Transverse colon (tissue), 4 donors: ENCODE measurements at places on chromosomes 2 and 18. TPM values are rescaled to one million over a fixed set of nuclear protein-coding genes. Genes with fewer than 3 reads are reported as not detected.

GRCh38 chr2:45636008-45636407 lies 15.5 kb upstream of the PRKCE start:
- H3K4me1 ChIP-seq, result no peaks in the 10 kb centered on the region
- no peak for DNase-seq
- no peak overlapping the region for H3K27ac ChIP-seq
- H3K36me3 ChIP-seq, result no peaks in the 10 kb centered on the region

- DNase-seq, result no peak
- no peak overlapping the region for H3K27ac ChIP-seq
- H3K27me3 ChIP-seq, result no peaks in the 10 kb centered on the region
- H3K4me3 ChIP-seq, result no peak overlapping the region
- no peaks in the 10 kb centered on the region for H3K4me1 ChIP-seq
These were observed 271.7 kb upstream of the DOK6 start for GRCh38 chr18:69128978-69129377.

DNA sequence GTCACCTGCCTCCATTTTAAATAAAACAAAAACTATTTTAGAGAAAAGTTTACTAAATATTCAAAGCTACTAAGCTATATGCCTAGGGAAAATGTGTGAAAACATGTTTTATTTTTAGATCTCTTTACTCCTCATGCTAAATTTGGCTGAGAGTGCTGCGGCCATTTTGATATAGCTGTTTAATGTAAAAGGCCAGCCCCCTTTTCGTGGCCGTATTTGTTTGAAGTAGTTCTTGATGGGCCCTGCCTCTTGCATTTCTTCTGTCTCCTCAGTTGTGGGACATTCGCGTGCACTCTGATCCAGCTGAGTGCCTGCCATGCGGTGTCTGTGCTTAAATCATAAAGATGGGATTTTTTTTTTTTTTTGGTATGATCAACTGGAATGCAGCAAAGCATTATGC lies 64.0 kb downstream of the ZNF407 start:
- H3K36me3 ChIP-seq, result no peaks in the 10 kb centered on the region
- no peaks in the 10 kb centered on the region for H3K4me1 ChIP-seq
- H3K27me3 ChIP-seq, result no peaks in the 10 kb centered on the region
- no peak overlapping the region for H3K27ac ChIP-seq

DNA sequence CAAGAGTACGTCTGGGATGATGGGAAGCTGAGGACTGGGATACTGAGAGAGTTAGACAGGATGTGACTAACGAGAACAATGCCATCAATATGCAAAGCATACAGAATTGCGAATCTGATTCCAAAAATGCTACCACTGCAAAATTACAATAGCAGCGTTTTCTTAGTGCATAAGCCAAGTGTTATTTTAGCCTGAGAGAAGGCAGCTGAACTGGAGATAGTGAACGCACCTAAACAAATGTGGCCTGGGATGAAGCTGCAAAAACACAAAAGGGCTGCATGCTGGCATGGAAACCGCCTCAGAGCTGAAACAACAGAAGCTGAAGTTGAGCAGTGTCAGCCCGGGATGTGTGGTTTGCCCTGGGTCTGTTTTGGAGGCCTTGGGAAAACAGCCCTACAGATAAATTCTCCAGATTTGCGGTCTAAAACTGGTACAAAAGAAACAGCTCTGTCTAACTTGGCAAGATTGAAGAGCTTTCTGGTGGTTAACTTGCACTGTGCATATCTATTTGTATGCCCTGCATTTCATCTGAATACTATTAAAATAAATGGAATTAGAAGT lies 45.5 kb downstream of the LYPD6 start:
- H3K4me1 ChIP-seq, result no peaks in the 10 kb centered on the region
- H3K27ac ChIP-seq, result no peak overlapping the region
- no peaks in the 10 kb centered on the region for H3K36me3 ChIP-seq
- H3K27me3 ChIP-seq, result no peaks in the 10 kb centered on the region
- no peak for DNase-seq

DNA sequence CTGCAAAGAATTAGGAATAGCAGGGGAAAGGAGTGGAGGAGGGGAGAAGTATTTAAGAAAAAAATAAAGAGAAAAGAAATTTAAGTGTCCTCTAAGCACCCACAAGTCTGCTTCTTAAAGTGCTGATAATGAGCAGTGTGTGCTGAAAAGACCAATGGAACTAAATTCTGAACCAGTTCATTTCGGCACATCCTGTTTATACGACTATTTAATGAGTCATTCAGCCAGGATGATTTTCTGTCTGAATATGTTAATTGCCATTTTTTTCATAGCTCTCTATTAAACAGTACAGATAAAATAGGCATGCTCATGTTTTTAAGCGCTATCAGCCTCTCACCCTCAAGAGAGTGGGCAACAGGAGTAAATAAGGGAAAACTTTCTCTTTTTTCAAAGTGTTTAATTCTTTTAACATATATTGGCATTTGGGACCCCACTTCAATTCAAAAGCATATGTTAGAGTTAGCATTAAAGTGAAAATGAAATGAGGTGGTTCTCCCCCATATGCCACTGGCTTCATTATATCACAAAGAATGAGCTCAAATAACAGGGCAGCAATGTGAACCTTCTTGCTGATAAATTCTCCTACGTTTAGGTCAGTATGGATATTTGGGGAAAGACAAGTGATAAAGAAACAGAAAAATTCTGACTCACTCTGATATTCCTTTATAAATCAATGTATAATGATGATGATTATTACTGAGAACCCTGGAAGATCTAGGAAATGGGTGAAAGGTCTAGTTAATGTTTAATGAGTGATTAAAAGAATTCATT lies 87.5 kb downstream of the TCF4 start:
- H3K4me1 ChIP-seq, result no peaks in the 10 kb centered on the region
- no peaks in the 10 kb centered on the region for H3K36me3 ChIP-seq
- no peak for DNase-seq
- H3K4me3 ChIP-seq, result no peak overlapping the region
- H3K27ac ChIP-seq, result peak overlapping the region; percentile 56
- H3K27me3 ChIP-seq, result no peaks in the 10 kb centered on the region

GRCh38 chr18:51721996-51722395 lies 524.5 kb upstream of the MEX3C start:
- no peak overlapping the region for H3K4me3 ChIP-seq
- H3K27me3 ChIP-seq, result no peaks in the 10 kb centered on the region

DNA sequence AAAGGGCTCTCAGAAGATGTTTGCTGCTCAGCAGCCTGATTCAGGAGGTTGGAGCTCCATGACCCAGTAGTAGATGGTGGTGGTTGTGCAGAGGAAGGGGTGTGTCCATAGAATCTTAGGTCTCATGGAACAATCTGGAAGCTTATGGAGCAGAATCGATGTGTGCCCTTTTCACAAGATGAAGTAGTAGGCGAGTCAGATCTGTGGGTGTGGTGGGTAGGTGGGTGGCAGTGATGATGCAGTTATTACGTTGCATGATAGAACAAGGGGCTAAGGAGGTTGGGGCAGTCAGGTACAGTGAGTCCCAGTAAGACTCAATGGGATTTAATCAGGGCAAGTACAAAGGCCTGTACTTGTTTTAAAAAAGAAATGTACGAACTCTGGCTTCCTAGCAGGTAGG lies 9.1 kb downstream of the TET3 start:
- H3K36me3 ChIP-seq, result no peaks in the 10 kb centered on the region
- H3K4me3 ChIP-seq, result no peak overlapping the region
- H3K4me1 ChIP-seq, result no peaks in the 10 kb centered on the region
- no peak for DNase-seq
- no peak overlapping the region for H3K27ac ChIP-seq

- H3K4me1 ChIP-seq, result no peaks in the 10 kb centered on the region
- H3K4me3 ChIP-seq, result no peak overlapping the region
- H3K27ac ChIP-seq, result no peak overlapping the region
- no peaks in the 10 kb centered on the region for H3K36me3 ChIP-seq
- peaks cover 13% of the 10 kb centered on the region for H3K27me3 ChIP-seq
These were observed 83.9 kb downstream of the ARHGEF4 start for GRCh38 chr2:130920415-130921163.

DNA sequence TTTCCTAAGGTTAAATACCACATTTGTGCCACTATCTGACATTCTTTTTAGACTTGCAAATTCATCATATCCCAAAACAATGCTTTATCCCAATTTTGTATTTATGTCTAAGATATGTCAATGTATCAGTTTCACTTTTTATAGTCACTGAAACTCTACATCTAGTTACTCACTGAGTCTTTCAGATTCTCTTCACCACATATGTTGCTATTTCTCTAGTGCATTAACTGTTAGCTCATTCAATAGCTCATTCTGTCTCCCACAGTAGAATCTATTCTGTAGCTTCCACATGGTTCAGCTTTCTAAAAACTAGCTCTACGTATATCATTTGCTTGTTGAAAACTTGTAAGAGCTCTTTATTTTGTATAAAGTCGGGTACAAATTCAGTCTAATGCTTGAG lies 1420.6 kb upstream of the NXPH2 start:
- H3K36me3 ChIP-seq, result no peaks in the 10 kb centered on the region
- DNase-seq, result no peak
- H3K27me3 ChIP-seq, result no peaks in the 10 kb centered on the region
- no peak overlapping the region for H3K27ac ChIP-seq
- no peaks in the 10 kb centered on the region for H3K4me1 ChIP-seq

DNA sequence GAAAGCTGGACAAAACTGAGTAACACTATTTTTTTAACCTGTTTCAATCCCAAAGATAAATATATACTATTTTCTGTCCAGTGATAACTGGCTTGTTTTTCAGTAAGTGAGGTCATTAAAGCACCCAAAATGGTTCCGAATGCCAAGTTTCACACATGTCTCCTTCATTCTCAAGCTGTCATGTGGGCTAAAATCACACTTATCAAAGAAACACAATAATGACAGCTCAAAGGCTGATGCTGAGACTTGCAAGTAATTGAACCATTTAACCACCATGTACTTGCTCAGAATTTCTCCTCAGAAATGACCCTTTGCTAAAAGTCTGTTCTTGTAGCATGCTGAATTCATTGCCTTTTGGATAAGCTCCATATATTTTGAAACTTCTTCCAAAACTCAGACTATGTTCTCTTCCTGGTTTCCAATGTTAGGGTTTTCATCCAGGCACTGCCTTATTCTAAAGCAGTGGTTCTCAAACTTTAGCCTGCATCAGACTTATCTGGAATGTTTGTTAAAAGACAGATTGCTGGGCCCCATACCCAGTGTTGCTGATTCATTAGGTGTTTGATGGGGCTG lies 149.8 kb downstream of the VWC2L start:
- no peaks in the 10 kb centered on the region for H3K4me1 ChIP-seq
- no peak overlapping the region for H3K27ac ChIP-seq
- H3K4me3 ChIP-seq, result no peak overlapping the region
- H3K36me3 ChIP-seq, result no peaks in the 10 kb centered on the region
- no peaks in the 10 kb centered on the region for H3K27me3 ChIP-seq

- H3K4me1 ChIP-seq, result no peaks in the 10 kb centered on the region
- no peak for DNase-seq
- H3K27ac ChIP-seq, result no peak overlapping the region
- no peak overlapping the region for H3K4me3 ChIP-seq
These were observed 25.9 kb downstream of the ITM2C start for GRCh38 chr2:230890646-230891045.

GRCh38 chr18:13124411-13124810 lies 94.1 kb upstream of the LDLRAD4 start:
- no peak for DNase-seq
- no peaks in the 10 kb centered on the region for H3K27me3 ChIP-seq

GRCh38 chr2:235378944-235379343 lies 114.9 kb upstream of the AGAP1 start:
- no peaks in the 10 kb centered on the region for H3K36me3 ChIP-seq
- no peaks in the 10 kb centered on the region for H3K27me3 ChIP-seq
- no peak for DNase-seq
- H3K27ac ChIP-seq, result no peak overlapping the region
- H3K4me1 ChIP-seq, result no peaks in the 10 kb centered on the region
- no peak overlapping the region for H3K4me3 ChIP-seq

DNA sequence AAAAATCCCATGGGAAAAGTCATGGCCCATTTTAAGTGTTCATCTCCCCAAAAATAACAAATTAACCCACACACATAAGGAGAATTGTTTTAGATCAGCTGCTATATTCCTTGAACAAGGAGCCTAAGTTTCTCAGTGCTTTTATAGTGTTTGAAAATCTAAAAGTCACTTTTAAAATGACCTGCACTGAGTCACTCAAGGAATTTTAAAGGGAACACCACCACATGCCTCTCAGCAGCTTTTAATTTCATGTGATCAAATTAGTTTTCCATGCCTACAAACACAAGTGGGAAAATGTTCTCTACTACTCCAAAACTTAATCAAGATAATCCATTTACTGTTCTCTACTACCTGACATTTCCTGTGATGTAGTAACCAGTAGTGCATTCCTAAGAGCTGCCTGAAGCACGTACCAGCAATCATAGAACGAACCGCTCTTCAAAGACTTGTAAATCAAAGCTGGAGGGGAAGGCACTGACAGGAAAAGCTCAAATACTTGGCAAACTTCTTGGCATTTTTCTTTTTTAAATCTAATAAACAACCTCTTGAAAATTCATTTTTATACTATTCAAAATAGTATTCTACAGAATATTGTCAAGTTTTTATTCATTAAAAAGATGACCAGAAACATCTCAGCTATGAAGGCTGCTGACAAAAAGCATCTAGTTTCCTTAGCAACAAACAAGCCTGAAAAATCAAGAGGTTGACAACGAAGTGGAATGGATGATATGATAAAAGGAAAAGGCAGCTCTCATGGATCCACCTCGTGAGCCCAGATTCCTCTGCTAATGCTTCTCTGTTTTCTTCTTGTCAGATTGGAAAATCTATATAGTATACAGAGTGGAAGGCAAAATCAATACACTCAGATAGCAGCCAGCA lies 37.2 kb downstream of the LRPPRC start:
- no peak for DNase-seq
- peaks cover 71% of the 10 kb centered on the region for H3K36me3 ChIP-seq
- no peaks in the 10 kb centered on the region for H3K27me3 ChIP-seq
- no peak overlapping the region for H3K4me3 ChIP-seq
- no peaks in the 10 kb centered on the region for H3K4me1 ChIP-seq

GRCh38 chr2:75518638-75519465 lies 41.9 kb downstream of the EVA1A start:
- H3K27ac ChIP-seq, result no peak overlapping the region
- DNase-seq, result no peak
- H3K36me3 ChIP-seq, result no peaks in the 10 kb centered on the region
- H3K27me3 ChIP-seq, result no peaks in the 10 kb centered on the region

GRCh38 chr2:216294305-216294704 lies 78.0 kb downstream of the MARCHF4 start:
- no peaks in the 10 kb centered on the region for H3K4me1 ChIP-seq
- no peak overlapping the region for H3K4me3 ChIP-seq
- no peaks in the 10 kb centered on the region for H3K36me3 ChIP-seq
- no peak overlapping the region for H3K27ac ChIP-seq
- no peak for DNase-seq

The AKAIN1 gene
- not detected for total RNA-seq

The PREB gene
- 105 TPM for total RNA-seq

The SP140 gene
- total RNA-seq, result 9.8 TPM

The SPAST gene
- 15.3 TPM for total RNA-seq

The KATNAL2 gene
- 5.2 TPM for total RNA-seq

The GPR39 gene
- total RNA-seq, result 37.3 TPM
